Activated naive CD8-positive, alpha-beta T cell treated with anti-CD3 and anti-CD28 coated beads for 36 hours (primary cell): ENCODE measurements at places on chromosomes 7 and 10. TPM values are rescaled to one million over a fixed set of nuclear protein-coding genes. Genes with fewer than 3 reads are reported as not detected.

- no peak for DNase-seq
Measured at GRCh38 chr10:18293536-18294510, 153.6 kb downstream of the CACNB2 start.

DNA sequence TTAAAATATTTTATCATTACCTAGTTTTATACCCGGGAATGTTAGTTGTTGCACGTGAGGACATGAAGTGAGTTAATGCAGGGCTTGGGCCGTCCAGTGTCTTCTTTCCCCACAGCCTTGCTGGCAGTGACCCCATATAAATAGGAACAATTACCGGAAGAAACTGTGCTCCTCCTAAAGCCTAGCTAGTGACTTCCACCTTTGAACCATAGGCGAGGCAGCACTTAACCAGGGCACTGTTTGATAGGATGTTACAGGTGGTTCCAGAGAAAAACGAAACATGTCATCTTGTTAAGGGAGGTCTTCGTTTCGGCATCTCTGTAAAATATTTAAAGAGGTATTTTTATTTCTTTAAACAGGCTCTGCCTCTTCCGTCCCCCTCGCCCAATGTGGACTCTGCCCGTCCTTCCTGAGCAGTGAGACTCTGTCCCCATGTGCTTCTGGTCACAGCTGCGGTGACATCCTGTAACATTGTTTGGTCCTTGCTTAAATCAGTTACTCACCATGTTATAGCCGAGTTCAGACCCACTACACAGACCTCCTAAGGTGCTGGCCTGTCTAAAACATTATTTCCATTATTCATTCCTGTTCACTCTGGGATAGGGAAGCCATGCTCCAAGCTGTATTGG, 145.6 kb downstream of the MGMT start:
- no peak for DNase-seq

DNA sequence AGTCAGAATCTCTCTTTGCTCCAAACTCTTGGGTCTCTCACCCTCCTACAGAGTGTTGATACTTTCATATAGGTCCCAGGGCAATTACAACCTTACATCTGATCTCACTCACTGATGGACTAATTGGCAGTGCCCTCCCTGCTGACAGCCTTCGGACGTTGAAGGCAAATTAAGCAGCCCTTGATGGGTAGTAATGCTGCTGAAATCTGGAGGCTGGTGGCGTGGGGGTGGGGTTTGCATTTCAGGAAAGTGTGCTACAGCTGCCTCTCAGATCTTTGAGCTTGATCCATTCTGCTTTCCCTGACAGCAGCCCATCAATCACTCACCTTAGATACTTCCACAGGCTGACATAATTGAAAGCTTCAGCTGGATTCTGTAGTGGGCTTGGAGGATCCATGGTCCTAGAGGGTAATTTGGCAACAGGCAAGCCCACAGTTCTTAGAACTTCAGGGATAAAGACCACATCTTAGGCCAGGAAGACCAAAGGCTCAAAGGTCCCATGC, 349.1 kb upstream of the PODXL start:
- DNase-seq = no peak

GRCh38 chr10:132928261-132928660, 14.1 kb downstream of the CFAP46 start:
- no peak for DNase-seq

DNA sequence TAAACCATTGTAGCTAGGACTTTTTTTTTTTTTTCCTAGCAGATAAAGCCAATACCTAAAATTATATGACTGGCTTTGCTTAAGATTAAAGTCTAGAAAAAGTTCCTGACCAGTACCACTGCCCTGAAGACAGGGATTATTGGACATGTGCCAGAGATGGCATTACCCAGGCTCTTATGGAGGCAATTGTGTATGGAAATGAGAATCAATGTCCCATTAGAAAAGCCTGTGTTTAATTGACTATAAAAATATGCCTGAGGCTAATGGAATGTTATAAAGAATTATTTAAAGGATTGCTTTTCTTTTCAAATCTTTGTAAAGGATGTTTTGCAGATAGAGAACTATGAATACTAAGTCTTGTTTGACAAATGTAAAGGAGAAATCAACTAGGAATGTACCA, 196.7 kb downstream of the ANK3 start:
- no peak for DNase-seq

DNA sequence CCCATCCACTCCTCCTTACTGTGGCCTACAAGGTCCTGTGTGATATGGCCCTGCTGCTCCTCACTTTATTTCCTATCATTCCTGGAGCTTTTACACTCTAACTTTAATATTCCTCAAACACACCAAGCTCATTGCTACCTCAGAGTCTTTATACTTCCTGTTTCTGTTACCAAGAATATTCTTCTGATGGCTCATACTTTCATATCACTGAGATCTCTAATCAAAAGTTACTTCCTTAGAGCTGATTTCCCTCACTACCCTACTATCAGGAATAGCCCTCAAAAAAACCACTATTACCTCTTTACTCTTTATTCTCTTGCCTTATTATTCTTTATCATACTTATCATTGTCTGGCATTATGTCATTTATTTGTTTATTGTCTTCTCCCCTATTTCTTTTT, 5.8 kb upstream of the PPP3CB start:
- no peak for DNase-seq

Gene MMP21
- total RNA-seq = not detected

DNA sequence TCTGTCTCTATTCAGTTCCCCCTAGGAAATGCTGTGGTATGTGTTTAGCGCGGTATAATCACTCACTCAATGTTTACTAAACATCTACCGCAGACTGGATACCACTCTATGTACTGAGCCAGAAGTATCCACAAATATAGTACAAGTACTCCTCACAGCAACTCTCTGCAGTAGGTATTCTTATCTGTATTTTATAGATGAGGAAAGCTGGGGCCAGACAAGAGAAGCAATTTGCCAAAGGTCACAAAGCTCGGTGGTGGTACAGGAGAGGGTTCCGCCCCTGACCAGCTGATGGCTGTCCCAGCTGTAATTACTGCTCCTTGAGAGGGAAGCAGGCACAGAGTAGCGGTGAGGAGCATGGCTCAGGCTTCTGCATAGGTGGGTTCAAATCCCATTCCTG, 184.1 kb downstream of the DOCK4 start:
- DNase-seq = no peak
